ENCODE measurements at places on chromosomes 4 and X.

DNA sequence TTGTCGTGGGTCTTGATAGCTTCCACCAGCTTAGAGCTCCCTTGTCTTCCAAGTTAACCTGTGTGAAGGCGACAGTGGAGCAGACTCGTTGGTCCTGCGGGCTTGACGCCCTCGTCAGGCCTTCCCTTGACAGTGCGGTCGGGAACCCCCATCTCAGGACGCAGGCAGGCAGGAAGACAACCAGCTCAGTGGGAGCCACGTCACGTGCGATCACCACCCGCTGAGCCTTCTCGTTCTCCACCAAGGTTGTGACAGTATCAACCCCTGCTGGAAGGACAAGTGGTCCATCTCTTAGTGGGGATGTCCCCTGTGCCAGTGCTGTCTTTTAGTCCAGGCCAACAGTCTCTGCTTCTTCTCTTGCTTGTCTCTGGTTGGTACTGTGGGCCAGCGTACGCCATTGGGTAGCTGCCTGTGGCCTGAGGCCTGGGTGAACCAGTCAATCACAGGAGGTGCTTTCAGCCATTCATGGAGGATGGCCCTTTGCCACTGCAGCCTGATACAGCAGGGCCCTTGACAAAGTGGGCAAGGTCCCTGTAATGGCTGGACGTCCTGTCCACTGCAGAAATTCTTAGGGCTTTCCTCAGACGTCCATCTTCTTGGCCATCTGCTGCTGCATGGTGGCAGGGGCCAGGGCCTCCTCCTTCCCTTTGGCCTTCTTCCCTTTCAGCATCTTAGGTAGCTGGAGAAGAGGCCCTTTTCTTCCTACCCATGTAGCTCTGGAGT, 31.4 kb downstream of the RGS12 start:
- no peak for DNase-seq

GRCh38 chr4:7411491-7411890, 23.2 kb downstream of the PSAPL1 start:
- no peak for DNase-seq

GRCh38 chr4:162849937-162850336, 316.8 kb downstream of the NAF1 start:
- no peak for DNase-seq

DNA sequence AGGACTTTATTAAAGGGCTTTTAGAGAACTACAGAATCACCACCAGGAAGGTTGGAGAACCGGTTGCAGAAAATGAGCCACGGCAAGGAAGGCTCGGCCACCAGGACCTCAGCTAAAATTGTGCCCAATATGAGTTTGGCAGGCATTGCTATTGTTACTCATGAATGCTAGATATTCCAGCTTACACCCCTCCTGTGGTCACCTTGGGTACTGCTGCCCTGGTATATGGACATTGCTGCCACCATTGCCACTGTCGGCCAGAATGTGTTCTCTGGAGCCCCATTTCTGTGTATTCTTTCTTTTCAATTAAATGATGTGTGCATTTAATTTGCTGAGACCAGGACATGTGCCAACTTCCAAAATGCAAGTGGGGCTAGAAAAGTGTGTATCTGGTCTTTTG, 626.7 kb upstream of the BOD1L1 start:
- DNase-seq: no peak

DNA sequence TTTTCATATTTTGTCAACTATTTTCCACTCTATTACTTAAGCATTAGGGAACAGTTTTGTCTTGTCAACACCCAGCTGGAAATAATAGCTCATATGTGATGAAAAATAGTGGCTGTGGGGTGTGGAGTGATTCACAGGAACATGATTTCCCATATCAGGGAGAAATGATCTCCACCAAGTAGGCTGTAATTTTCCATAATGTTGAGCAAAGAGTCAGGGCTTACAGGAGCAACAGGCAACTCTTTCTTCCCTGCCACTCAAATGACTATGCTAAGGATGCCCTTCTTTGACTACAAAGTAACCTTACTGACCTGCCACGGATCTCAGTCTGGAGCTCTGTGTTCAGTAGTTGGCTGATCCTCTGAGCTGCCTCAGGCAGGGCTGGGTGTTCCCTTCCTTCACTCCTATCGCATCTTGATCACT, 90.0 kb upstream of the GATB start:
- no peak for DNase-seq

GRCh38 chr4:5703831-5704230, 4.5 kb downstream of the EVC2 start:
- no peak for DNase-seq

- no peak for DNase-seq
Measured at GRCh38 chrX:144275367-144275766, 391.5 kb downstream of the UBE2NL start.

GRCh38 chrX:71618303-71618721, at the start of gene CXCR3:
TSS of gene CXCR3 (minus strand) at chrX:71618511. CDS start at chrX:71618449, 62 bp downstream.
- peak; percentile 45 for DNase-seq

DNA sequence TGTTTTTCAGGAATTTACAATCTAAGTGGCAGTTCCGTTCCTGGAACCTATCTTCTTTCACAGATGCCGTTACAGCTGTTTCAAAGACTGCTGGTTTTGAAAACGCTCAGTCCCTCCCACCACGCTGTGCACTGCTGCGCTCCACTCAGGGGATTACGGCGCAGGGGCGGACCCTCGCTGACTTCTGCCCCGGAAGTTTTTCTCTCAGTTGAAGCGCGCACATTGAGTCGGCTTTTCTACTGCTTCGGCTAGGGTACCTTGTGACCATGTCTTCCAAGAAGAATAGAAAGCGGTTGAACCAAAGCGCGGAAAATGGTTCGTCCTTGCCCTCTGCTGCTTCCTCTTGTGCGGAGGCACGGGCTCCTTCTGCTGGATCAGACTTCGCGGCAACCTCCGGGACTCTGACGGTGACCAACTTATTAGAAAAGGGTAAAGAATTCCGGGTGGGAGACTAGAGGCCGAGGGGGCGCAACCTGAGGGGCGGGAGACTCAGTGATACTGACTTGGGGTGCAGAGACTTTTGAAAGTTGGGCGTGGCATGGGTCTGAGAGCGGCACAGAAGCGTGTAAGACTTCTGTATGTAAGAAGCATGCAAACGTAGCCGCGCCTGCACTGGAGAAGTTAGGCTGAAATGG, 597 bp upstream of the NUDT6 start:
- peak; percentile 75 for DNase-seq

DNA sequence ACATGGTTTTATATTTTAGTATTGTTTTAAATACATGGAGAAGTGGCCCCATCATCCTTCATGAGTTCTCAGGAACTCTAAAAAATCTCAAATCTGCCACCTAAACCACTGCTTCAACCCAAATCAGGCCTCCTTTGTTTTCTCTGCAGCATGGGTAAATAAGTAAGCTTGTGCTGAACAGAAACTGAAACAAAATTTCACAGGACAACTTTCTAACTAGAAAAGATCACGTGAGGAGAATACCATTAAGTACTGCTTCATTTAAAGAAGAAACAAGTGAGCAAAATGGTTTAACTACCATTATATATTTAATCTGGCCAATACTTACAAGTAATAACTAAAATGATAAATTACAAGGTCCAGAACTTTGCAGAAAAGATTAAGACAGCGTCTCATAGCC, 2.5 kb downstream of the ARAP2 start:
- no peak for DNase-seq

DNA sequence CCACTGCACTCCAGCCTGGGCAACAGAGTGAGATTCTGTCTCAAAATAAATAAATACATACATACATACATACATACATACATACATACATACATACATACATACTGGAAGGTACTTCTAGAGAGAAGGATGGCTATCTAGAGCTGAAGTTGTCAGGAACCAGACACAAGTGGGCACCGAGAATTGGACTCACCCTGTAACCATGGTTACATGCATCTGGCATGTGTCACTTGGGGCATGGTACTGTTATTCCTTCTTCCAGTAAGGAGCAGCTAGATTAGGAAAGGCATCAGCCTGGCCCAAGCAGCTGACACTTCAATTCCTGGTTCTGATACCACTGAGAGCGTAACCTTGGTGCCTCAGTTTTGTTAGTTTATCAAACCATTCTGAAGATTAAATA, 127.1 kb downstream of the SH3KBP1 start:
- no peak for DNase-seq

GRCh38 chr4:118753096-118753495, 67.9 kb downstream of the METTL14 start:
- no peak for DNase-seq

DNA sequence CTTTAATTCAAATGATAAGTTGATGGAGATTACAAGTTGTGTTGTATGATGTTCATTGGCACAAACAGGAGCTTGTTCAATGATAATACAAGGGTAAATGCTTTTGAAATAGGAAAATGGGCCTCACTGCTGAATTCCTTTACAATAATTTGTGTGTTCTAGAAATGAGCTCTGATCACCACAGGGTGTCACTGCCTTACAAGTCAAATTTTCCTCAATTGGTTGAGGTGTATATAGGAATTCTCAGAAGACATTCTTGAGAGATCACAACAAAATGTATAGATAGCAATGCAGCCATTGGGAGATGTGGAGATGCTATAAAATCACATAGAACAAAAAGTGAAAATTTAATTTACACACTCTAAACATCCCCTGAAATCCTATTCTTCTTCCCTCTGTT, 49.6 kb downstream of the KLF8 start:
- no peak for DNase-seq

GRCh38 chrX:148995661-148996060, 495.2 kb downstream of the AFF2 start:
- no peak for DNase-seq

DNA sequence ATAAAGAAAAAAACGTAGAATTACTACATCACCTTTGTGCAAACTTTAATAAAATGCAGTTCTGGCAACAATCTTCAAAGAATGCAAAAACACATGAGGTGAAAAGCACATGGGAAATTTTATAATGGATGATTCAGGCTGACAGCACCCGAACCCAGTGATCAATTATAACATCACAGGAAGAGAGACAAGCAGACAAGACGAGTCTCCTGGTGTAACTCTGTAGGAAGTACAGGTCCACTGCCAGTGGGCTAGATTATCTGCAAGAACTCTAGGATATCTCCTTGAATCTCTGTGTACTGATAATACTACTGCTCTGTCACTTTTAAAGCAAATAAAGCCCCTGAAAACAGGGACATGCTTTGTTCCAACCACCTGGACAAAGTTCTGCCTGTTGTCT, 58.9 kb upstream of the NXF3 start:
- DNase-seq: no peak

GRCh38 chr4:3661989-3662388, 104.2 kb upstream of the ADRA2C start:
- DNase-seq: no peak

DNA sequence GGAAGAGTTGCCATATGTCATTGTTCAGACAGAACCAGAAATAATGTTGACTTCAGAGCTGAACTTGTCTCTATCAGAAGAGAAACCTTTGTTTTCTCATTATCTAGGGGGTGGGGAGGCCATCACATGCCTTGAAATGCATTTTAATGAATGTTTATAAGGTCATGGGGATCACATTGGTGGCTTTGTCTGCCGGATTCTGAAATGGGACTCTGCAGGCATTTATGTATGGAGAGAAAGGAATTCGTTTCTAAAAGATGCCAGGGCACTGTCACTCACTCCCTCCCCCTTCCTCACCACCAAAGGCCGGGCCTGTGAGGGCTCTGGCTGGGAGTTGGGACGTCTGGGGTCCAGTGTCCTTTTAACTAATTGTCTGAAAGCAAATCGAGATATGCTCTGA, 102.2 kb downstream of the MAMLD1 start:
- DNase-seq: no peak

DNA sequence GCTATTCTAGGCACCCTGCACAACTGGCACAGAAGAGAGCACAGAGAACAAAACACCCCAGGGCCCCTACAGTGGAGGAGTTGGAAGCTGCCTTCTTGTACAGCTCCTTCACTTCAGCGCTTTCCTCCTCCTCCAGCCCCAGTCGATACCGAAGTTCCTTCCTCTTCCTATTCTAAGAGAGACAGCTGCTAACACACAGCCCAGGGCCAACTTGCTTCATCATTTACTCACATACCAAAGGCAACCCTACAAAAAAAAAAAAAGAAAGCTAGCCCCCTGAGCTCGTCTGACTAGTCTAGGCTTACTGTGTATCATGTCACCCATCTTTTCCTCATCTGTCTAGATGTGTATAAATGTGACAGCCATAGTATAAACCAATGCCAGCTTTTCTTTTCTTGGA, 64.5 kb downstream of the MID1 start:
- no peak for DNase-seq

All from stimulated activated CD8-positive, alpha-beta memory T cell treated with anti-CD3 and anti-CD28 coated beads, Interleukin-7, amount 100 ng/mL, for 1 hour (primary cell).